ENCODE measurements at places on chromosomes 6 and 20. TPM values are rescaled to one million over a fixed set of nuclear protein-coding genes. Genes with fewer than 3 reads are reported as not detected.
A peak's percentile ranks its signal among the peaks of the same experiment; 100 is the strongest.

Gene SAMD5
- not detected for polyA plus RNA-seq

Gene ELOVL4
- polyA plus RNA-seq: 0.40 TPM

Gene NRN1
- not detected for polyA plus RNA-seq

Gene KIF13A
- polyA plus RNA-seq: not detected

Gene CD40
- polyA plus RNA-seq: 4.3 TPM

Gene PPP1R14C
- 0.24 TPM for polyA plus RNA-seq

Gene RBM24
- not detected for polyA plus RNA-seq

Gene BPHL
- 13.5 TPM for polyA plus RNA-seq

- H3K36me3 ChIP-seq: no peaks in the 10 kb centered on the region
- peaks cover 8% of the 10 kb centered on the region for H3K27me3 ChIP-seq
- no peak for DNase-seq
- H3K4me1 ChIP-seq: no peaks in the 10 kb centered on the region
- no peak overlapping the region for H3K27ac ChIP-seq
Observed at GRCh38 chr6:80544555-80544954, 438.1 kb downstream of the BCKDHB start.

- H3K27ac ChIP-seq: peak overlapping the region; percentile 98
- H3K4me3 ChIP-seq: peak overlapping the region; percentile 97
- H3K27me3 ChIP-seq: no peaks in the 10 kb centered on the region
- DNase-seq: peak; percentile 33
- H3K4me1 ChIP-seq: peaks cover 30% of the 10 kb centered on the region
Observed at GRCh38 chr20:51542033-51542570, 417 bp downstream of the NFATC2 start.

DNA sequence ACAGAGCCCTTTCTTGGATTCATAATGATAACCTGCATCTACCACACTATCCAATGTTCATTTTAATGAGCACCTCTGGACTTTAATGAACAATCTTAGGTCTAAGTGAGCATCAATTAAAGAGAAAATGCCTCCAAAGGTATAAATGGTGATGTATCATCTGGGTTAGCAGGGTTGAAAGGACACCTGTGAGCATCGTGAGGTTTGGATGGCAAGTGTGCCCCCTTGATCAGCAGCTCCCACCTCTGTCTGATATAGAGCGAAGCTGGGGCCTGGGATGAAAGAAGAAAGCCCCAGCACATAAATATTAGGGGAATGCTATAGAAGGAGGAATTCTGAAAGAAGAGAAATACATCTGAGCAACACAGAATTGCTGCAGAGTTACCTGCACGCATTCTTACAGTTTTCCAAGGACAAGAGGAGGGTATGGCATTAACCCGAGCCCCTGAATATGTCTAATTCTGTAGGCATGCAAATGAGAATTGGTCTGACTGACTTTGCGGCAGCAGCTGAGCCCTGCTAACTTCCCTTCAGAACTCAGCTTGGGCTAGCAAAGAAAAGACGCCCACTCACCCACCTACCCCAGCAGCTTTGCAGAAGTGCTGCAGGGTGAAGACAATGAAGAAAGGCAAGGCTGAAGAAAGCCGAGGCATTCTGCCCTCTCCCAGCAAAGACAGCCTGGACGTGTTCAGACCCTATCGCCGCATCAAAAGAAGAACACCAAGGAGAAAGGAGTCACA, 136.2 kb downstream of the GMPR start:
- no peak for DNase-seq
- H3K4me1 ChIP-seq: peaks cover 15% of the 10 kb centered on the region
- no peak overlapping the region for H3K27ac ChIP-seq
- H3K36me3 ChIP-seq: peaks cover 9% of the 10 kb centered on the region

DNA sequence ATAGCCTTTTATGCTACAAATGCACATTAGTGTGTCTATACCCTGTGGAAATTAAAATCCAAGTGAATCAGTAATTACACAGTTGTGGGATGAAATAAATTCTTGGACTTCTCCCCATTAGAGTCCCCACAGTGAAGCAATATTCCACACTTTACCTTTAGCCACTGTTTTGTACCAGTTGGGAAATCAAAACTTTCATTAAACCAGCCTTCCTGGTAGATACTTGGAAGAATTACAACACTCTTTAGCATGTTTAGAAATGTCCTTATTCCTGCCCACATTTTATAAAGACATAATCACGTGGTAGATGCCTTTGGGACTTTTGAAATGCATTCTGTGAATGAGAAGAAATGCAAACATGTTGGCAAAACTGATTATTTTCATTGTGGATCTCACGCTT, 49.0 kb upstream of the ANKEF1 start:
- no peak overlapping the region for H3K4me3 ChIP-seq
- DNase-seq: no peak
- peaks cover 3% of the 10 kb centered on the region for H3K27me3 ChIP-seq
- no peaks in the 10 kb centered on the region for H3K4me1 ChIP-seq
- H3K36me3 ChIP-seq: no peaks in the 10 kb centered on the region

- H3K4me1 ChIP-seq: no peaks in the 10 kb centered on the region
- H3K27ac ChIP-seq: no peak overlapping the region
- peaks cover 21% of the 10 kb centered on the region for H3K27me3 ChIP-seq
- DNase-seq: no peak
- H3K4me3 ChIP-seq: no peak overlapping the region
Observed at GRCh38 chr6:150207931-150208570, 65.2 kb downstream of the PPP1R14C start.

GRCh38 chr6:121597654-121598053, 162.2 kb downstream of the GJA1 start:
- H3K4me3 ChIP-seq: no peak overlapping the region
- no peaks in the 10 kb centered on the region for H3K36me3 ChIP-seq
- no peaks in the 10 kb centered on the region for H3K27me3 ChIP-seq
- DNase-seq: no peak
- no peaks in the 10 kb centered on the region for H3K4me1 ChIP-seq

GRCh38 chr6:152979116-152979515, 3.7 kb downstream of the FBXO5 start:
- peaks cover 16% of the 10 kb centered on the region for H3K36me3 ChIP-seq
- no peak overlapping the region for H3K4me3 ChIP-seq
- DNase-seq: no peak

DNA sequence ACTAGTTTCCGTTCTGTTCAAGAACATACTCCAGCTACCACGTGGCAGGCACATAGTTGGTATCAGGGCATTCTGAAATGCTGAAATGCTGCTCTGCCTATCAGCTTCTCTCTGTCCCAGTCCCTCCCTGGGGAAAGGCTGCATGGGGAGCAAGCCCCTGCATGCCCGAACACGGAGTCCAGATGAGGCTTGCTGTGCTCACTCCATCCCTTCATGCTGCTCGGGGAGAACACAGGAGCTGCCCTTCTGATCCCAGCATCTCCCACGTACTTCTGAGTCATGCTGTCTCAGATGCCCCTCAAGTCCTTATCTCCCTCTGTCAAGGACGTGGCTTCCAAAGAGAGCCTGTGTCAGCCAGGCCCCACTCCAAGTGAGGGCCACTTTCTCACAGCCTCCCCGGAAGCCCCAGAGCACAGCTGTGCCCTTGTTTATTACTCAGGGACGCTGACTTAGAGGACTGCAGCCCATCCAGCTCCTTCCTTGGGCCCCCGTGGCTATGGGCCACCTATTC, 29.4 kb downstream of the THBS2 start:
- H3K27me3 ChIP-seq: peaks cover 33% of the 10 kb centered on the region
- no peak for DNase-seq
- no peak overlapping the region for H3K27ac ChIP-seq
- H3K36me3 ChIP-seq: no peaks in the 10 kb centered on the region
- H3K4me3 ChIP-seq: no peak overlapping the region

DNA sequence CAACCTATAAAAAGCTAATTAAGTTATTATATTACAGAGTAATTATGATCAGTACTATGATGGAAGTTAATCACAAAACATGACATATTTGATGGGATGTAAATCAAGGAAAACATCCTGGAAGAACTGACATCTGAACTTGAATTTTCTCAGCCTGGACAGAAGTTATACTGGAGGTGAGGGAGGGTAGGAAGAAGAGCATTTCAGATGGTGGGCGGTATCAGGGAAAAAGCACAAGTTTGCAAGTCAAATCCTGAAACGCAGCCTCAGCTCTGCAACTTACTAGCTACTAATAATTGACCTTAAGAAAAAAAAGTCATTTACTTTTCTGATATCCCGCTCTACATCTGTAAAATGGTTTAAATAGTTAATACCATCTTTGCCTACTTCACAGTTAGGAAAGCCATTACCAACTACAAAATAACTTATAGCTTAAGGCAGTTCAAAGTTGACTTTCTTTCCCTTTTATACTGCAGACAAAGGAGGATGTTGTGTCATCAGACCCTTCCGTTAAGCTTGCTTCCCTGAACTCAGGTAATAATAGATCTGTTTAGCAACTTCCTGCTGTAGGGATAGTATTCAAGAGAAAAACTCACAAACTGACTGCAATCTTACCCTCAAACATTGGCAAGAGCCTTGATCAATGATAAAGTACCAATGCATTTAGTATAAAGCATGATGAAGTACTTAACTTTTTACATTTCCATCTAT, 21.0 kb downstream of the NOL7 start:
- H3K27me3 ChIP-seq: no peaks in the 10 kb centered on the region
- H3K4me3 ChIP-seq: no peak overlapping the region
- DNase-seq: no peak
- H3K36me3 ChIP-seq: peaks cover 29% of the 10 kb centered on the region
- H3K27ac ChIP-seq: peak overlapping the region; percentile 63
- peaks cover 21% of the 10 kb centered on the region for H3K4me1 ChIP-seq

DNA sequence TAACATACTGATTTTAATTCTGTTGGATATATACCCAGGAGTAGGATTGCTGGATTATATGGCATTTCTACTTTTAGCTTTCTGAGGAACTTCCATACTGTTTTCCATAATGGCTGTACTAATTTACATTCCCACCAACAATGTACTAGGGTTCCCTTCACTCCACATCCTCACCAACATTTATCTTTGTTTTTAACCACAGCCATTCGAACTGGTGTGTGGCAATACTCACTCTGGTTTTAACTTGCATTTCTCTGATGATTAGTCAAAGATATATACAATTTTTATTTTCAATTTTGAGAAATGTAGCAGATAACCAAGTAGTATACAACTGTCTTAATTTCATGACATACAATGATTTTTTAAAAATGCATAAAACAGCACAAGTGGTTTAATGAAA, 30.3 kb upstream of the ADGRG6 start:
- no peak overlapping the region for H3K4me3 ChIP-seq
- no peak for DNase-seq
- H3K4me1 ChIP-seq: no peaks in the 10 kb centered on the region
- no peak overlapping the region for H3K27ac ChIP-seq

DNA sequence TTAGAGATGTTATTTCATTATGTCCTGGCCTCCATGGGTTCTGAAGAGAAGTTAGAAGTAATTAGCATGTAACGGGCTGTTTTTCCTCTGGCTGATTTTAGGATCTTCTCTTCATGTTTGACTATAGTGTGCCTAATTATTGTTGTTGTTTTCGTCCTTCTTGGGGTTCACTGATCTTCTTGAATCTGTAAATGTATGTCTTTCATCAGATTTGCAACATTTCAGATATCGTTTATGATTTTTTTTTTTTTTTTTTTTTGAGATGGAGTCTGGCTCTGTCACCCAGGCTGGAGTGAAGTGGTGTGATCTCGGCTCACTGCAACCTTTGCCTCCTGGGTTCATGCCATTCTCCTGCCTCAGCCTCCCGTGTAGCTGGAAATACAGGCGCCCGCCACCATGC, 246.7 kb downstream of the TFAP2C start:
- no peaks in the 10 kb centered on the region for H3K36me3 ChIP-seq
- H3K27ac ChIP-seq: no peak overlapping the region
- H3K27me3 ChIP-seq: no peaks in the 10 kb centered on the region
- H3K4me1 ChIP-seq: no peaks in the 10 kb centered on the region
- no peak for DNase-seq

DNA sequence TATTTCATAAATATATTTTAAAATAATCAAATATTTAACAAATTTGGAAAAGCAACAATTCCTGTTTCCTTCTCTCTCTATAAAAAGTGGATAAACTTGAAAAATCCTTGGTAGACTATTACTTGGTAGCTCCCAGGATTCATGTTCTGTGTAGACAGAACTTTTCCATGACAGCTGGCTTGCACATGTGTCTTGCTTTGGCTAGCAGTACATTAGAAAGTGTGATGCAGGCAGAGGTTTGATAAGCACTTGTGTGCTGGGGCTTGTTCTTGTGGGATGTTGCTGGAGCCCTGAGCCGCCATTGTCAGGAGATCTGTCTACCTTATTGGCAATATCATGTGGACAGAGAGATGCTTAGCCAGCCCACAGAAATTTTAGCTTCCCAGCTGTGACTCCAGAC, 327.2 kb downstream of the CDKAL1 start:
- H3K27ac ChIP-seq: no peak overlapping the region
- no peaks in the 10 kb centered on the region for H3K27me3 ChIP-seq
- no peak for DNase-seq
- no peaks in the 10 kb centered on the region for H3K4me1 ChIP-seq

DNA sequence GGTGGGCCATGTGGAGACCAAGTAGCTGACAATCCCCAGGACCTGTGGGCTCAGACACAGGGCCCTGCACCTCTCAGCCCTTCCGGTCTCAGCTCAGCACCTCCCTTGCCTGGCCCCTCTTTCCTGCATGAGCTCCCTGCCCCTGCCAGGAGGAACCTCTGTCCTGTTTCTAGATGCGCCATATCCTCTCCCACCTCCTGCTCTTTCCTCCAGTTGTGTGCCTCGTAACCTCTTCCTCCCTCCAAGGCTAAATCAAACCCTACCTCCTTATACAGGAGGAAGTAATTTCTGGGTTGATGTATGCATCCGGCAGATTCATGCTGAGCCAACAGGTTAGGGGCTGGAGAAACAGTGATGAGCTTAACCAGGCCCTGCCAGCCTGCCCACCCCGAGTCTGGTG, 30.9 kb downstream of the ITPR3 start:
- H3K27ac ChIP-seq: no peak overlapping the region
- H3K4me1 ChIP-seq: peaks cover 7% of the 10 kb centered on the region
- H3K36me3 ChIP-seq: peaks cover 56% of the 10 kb centered on the region
- DNase-seq: no peak

GRCh38 chr6:169328112-169328801, 74.6 kb upstream of the THBS2 start:
- H3K27me3 ChIP-seq: peaks cover 28% of the 10 kb centered on the region
- H3K36me3 ChIP-seq: no peaks in the 10 kb centered on the region
- no peak overlapping the region for H3K27ac ChIP-seq
- H3K4me1 ChIP-seq: no peaks in the 10 kb centered on the region

- H3K4me3 ChIP-seq: no peak overlapping the region
- peaks cover 44% of the 10 kb centered on the region for H3K27me3 ChIP-seq
- no peak for DNase-seq
- H3K27ac ChIP-seq: no peak overlapping the region
- no peaks in the 10 kb centered on the region for H3K4me1 ChIP-seq
Observed at GRCh38 chr6:166078294-166078693, 89.4 kb downstream of the TBXT start.

GRCh38 chr6:14512246-14512645, 394.7 kb downstream of the CD83 start:
- H3K4me1 ChIP-seq: peaks cover 1% of the 10 kb centered on the region
- no peak overlapping the region for H3K4me3 ChIP-seq
- no peaks in the 10 kb centered on the region for H3K36me3 ChIP-seq
- no peak overlapping the region for H3K27ac ChIP-seq
- DNase-seq: no peak

GRCh38 chr6:107977283-107977682, 19.3 kb upstream of the SEC63 start:
- H3K4me1 ChIP-seq: peaks cover 6% of the 10 kb centered on the region
- DNase-seq: no peak
- H3K36me3 ChIP-seq: no peaks in the 10 kb centered on the region
- H3K27ac ChIP-seq: no peak overlapping the region

Data from naive thymus-derived CD8-positive, alpha-beta T cell (primary cell).